ENCODE measurements at places on chromosomes 13 and 19.

GRCh38 chr13:73419186-73419585 lies 360.4 kb downstream of the KLF5 start:
- DNase-seq, result no peak

DNA sequence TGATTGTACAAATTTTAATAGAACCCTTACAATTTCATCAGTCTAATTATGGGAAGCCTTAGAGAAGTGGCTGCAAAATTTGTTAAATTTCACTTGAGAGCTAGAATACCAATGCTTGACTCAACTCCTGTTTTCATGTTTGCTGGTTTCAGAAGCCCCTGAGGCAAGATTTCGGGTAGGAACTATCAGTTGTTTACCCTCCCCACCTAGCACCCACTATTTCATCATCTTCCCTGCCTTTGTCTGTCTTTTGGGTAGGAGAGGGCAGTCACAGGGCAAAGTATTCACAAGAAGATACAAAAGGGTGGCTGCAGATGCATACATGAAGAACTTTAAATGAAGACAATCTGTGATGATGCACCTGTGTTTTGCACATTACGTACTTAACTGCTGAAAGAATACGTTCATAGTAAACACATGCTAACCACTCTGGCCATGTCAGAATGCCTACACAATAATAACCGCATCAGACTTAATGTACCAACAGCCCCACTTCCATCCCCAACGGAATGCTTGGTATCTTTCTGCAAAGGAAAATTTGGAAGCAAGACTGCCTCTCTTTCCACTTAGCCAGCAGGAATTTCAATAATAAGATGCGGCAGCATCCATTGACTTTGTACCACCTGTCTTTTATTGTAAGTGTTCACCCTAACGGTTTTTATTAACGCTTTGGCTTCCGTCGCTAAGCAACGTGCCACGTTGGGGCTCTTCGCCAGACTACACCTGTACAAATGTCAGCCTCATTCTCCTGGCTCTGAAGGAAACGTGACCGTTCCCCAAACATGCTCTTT lies 30.4 kb downstream of the TPT1 start:
- no peak for DNase-seq

DNA sequence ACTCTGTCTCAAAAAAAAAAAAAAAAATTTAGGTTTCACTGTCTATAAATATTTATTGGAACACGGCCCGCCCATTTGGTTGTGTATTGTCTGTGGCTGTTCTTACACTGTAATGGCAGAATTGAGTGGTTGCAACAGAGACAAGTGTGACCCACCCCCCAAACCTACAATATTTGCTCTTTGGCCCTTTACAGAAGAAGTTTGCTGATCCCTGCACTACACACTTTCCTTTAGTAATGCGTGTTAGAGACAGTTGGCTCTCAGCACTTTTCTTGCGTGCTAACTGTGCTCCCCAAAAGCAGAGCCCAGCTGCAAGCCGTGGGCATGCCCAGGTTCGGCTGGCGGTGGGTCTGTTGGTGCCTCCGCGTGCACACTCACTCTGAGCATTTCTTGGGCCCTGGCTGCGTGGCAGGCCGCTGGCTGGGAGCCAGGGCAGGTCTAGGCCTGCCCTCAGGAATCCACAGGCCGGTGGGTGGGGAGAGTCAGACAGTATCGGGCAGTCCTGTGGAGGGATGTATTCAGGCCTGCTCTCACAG lies 72.6 kb downstream of the SIPA1L3 start:
- no peak for DNase-seq

DNA sequence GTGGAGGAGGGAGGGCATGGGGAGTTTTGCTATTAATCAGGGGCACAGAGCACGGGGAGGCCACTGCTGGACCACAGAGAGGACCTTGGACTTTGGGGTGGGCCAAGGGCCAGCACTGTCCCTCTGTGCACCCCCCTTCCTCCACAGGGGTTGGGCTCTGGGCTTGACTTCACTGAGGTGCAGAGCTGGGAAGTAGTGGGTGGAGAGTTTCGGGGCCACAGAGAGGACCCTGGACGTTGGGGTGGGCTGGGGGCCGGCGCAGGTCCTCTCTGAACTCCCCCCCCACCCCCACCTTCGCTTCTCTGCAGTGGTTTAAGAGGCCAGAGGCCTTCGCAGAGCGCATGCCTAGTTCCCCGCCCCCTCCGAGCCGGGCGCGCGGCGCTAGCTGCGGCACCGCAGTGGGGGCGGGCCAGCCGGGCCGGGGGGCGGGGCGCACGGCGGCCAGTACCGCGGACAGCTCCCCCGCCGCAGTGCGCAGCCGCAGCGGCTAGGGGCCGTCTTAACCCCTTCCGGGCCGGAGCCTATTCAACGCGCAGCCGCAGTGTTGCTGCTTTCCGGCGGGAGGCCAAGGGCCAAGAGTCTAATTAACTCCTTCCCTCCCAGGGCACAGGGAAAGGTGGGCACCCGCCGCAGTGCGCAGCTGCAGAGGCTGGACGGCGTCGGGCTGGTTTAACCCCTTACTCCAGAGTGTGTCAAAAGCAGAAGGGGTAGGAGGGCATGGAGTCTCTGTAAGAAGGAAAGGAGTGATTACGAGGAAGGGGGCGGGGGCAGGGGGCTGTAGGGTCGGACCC lies 3.7 kb downstream of the KCNC3 start:
- peak; percentile 72 for DNase-seq

DNA sequence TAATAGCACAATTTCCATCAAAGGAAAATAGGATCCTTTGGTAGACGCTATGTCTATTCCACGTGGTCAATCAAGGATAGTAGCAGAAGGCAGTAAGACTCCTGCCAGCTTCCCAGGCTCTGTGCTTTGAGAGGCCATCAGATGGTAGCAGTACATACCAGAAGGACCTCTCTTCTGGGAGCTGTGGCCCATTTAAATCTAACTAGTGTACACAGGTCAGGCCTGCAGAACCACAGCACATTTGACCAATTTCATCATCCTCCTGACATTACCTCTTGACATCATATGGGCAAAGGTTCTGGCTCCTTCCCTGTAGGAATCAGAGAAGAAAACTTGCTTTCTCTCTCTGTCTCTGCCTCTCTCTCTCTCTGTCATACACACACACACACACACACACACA lies 229.6 kb upstream of the HTR2A start:
- no peak for DNase-seq

GRCh38 chr13:47647001-47647400 lies 354.1 kb downstream of the SUCLA2 start:
- DNase-seq, result no peak

DNA sequence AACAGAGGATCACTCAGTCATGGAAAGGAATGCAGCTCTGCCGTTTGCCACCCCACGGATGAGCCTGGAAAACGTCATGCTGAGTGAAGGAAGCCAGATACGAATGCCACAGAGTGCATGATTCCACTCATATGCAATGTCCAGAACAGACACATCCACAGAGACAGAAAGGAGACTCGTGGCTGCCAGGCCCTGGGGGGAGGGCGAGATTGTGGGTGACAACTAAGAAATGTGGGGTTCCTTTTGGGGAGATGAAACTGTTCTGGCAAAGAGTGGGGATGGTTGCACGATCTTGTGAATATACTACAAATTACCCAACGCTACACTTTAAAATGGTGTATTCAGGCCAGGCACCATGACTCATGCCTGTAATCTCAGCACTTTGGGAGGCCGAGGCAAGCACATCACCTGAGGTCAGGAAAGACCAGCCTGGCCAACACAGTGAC lies 27.2 kb upstream of the NAPA start:
- DNase-seq, result no peak

- DNase-seq, result peak; percentile 8
Measured at GRCh38 chr19:46076951-46077814, 36.4 kb upstream of the IGFL4 start.

DNA sequence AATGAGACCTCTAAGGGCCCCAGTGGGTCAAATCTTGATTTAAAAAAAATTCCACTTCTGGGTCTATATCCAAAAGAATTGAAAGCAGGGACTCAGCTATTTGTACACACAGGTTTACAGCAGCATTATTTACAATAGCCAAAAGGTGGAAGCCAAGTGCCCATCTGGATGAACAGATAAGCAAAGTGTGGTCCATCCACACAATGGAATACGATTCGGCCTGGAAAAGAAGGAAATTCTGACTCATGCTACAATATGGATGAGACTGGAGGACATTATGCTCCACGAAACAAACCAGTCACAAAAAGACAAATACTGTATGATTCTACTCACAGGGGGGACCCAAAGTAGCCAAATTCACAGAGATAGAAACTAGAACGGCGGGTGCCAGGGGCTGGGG lies 76.7 kb downstream of the CACNA1A start:
- DNase-seq, result no peak

DNA sequence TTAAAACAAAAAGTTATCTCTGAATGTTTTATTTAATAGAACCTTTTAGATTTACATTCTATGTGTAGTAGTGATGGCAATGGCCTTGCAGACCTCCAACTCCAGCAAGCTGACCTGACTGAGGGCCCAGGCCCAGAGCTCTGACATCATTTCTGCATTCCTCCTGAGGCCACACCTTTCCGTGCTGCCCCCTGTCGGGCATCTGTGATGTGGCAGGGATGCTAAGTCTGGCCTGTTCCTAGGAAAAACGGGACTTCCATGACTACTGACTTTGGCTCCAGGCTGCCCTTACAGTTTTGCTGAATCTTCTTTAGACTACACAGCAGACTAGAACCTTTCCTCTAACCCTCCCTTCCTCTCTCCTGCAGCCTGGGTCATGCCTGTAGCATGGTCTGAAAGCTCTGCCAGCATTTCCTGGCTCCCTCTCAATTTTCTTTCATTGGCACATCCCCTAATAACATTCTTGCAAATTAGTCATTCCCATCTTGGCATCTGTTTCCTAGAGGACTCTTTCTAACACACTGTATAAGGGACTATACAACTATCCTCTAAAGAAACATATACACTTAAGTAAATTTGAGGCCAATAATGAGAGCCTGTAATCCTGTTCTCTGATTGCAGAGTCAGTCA lies 249.1 kb downstream of the GPC5 start:
- DNase-seq, result no peak

- DNase-seq, result no peak
Measured at GRCh38 chr13:30074955-30075614, 224.7 kb upstream of the UBL3 start.

- DNase-seq, result peak; percentile 66
Measured at GRCh38 chr13:27374650-27375049, 49.8 kb upstream of the GTF3A start.

DNA sequence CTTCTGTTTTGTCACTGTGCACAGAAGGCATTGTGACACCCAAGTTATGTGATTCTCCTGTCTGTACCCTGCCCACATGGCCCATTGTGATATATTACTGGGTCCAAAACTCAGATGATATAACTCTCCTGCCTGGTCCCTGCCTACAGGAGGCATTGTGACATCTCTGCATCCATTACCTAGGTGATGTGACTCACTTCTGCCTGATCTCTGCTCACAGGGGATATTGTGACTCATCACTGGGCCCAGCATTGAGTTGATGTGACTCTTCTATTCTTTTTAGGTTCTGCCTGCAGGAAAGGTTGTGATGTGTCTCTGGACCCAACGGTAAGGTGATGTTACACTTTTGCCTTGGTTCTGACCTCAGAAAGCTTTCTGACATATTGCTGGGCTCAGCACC lies 67.9 kb upstream of the ZNF724 start:
- DNase-seq, result no peak

DNA sequence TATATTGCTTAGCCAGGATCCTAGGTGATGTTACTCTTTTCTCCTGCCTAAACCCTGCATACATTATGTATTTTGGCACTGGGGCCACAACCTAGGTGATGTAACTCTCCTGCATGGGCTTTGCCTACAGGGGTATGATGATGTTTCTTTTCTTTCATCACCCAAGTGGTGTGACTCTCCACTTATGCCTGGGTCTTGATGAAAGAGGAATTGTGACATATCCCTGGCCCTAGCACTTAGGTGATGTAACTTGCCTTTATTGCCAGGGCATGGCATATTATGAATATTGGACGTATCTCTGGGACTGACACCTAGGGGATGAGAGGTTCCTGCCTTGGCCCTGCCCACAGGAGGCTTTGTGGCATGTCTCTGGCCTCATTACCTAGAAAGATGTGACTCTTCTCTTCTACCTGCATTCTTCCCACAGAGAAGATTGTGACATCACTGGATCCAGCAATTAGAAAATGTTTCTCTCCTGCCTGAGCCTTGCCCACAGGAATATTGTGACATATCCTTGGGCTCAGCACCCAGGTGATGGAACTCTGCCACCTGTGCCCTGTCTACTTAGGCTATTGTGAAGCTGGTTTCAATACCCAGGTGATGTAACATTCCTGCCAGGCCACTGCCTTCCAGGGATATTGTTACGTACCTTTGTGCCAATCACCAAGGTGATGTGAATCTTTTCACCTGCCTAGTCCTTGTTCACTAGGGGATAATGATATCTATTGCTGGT lies 27.3 kb upstream of the ZNF254 start:
- DNase-seq, result no peak

- DNase-seq, result no peak
Measured at GRCh38 chr19:57002710-57003109, 117.1 kb upstream of the USP29 start.

- DNase-seq, result no peak
Measured at GRCh38 chr19:45099467-45100191, 6.7 kb downstream of the PPP1R37 start.

- DNase-seq, result no peak
Measured at GRCh38 chr13:23570921-23571315, 706 bp downstream of the TNFRSF19 start.

DNA sequence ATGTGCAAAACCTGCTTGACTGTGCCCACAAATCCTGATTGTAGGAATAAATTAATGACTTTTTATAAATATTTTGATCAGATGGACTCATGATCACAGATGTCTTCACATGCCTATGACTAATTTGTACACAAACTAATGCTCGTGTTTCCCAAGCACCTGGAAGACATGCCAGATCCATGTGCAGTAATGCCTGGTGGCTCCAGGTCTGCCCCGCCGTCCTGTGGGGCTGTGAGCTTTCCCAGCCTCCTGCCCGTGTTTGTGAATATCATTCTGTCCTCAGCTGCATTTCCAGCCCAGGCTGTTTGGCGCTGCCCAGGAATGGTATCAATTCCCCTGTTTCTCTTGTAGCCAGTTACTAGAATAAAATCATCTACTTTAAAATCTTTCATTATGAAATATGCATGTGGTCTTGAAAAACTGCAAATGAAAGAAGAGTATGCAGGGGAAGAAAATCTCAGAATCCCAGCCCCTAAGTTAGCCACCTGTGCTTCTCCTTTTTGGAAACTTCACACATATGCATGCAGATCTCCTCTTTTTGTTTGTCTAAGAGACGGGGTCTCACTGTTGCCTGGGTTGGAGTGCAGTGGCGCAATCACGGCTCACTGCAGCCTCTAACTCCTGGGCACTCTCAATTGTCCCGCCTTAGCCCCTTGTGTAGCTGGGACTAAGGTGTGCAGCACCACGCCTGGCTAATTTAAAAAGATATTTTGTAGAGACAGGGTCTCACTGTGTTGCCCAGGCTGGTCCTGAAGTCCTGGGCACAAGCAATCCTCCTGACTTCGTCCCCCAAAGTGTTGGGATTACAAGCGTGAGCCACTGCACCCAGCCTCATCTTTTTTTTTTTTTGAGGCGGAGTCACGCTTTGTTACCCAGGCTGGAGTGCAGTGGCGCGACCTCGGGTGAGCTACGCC lies 6.2 kb downstream of the RPL28 start:
- no peak for DNase-seq

GRCh38 chr13:66414066-66414800 lies 815.9 kb downstream of the PCDH9 start:
- no peak for DNase-seq

Measured in CD4-positive, alpha-beta T cell treated with Interleukin-4 for 1 hour (primary cell).